ENCODE measurements at places on chromosomes 11 and 22. TPM values are rescaled to one million over a fixed set of nuclear protein-coding genes. Genes with fewer than 3 reads are reported as not detected.

- DNase-seq: no peak
These were observed 31.3 kb upstream of the COMT start for GRCh38 chr22:19910180-19910744.

DNA sequence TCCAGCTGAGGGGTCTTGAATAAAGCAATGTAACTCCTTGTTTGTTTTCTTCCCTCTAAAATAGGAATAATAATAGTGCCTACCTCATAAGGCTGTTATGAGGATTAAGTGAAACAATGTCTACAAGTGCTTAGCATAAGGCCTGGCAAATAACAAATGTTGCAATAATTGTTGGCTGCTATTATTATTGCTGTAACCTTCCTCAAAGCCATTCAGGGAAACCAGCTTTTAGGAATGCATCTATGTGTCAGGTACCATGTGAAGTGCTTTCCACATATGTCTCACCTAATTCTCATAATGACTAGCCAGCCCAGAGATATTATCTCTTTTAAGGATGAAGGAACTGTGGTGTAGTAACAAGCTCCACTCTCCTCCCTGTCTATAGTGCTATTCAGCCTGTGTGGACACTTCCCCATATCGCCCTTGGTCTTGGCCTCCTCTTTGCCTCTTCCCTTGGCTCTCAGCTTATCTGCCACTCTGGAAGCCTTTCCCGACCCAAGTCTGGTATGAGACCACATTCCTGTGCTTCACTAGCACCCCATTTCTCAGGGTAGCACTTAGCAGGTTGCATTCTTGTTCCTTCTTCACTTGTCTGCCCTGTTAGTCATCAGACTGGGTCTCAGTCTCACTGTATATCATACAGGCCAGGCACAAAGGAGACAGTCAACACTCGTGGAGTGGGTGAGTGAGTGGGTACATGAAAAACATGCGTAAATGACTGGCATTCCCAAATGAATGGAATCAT lies 23.8 kb downstream of the CSNK2A3 start:
- no peak for DNase-seq

- no peak for DNase-seq
These were observed 137.7 kb downstream of the WT1 start for GRCh38 chr11:32297611-32298011.

DNA sequence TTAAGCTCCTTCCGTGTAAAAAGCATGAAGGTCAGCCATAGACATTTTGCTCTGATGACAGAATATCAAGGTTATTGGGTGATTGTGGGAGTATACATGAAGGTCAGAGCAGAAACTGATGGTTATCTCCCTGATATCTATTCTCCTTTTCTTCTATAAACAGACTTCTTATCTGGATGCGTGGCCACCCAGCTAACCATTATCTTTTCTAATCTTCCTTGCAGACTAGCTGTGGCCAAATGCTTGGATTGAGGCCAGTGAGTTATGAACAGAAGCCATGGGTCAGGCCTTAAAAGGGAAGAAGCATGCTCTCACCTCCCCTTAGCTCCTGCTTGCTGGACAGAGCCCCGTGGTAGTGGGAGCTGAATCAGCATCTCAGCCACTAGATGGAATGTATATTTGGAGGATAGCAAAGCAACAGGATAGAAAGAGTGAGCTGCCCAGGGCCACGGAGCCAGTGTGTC lies 31.3 kb upstream of the LRRC55 start:
- DNase-seq: no peak

GRK3 gene
- polyA plus RNA-seq: 10.2 TPM

Measured in left kidney (tissue), 8 donors.